ENCODE measurements at places on chromosomes 2 and 18.

DNA sequence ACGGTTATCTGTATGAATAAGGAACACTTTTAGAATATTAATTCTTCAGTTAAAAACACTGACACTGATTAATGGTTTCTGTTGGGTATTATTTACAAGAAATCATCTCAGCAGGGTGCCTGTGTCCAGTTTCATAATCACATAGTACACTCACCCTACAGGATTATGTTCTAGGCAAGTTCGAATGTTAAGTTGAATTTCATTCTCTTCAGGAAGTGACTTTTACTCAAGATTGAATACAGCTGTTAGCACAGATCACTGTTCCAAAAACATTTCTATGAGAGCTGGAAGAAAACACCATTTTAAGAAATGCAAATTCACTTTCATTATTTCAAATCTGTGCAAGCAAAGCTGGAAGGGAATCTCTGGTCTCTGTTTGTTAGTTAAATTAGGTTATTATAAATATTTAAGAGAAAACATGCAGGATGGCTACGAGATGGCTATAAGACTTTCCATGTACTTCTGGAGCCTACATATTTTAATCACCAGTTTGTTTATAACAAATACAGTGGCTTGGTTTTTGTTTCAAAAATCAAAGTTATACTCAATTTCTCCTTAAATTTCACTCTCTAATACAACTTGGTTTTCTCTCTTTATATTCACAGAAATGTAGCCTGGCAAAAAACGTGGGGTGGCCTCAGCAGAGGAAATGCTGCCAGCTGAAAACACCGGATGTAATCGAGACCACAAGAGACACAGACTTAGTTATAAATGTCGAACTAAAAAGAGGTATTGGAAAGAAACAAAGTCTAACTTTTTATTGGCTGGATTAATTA, 65.8 kb downstream of the RBMS1 start:
- DNase-seq, result no peak

GRCh38 chr2:70735071-70735470, 32.9 kb downstream of the ADD2 start:
- DNase-seq, result no peak

DNA sequence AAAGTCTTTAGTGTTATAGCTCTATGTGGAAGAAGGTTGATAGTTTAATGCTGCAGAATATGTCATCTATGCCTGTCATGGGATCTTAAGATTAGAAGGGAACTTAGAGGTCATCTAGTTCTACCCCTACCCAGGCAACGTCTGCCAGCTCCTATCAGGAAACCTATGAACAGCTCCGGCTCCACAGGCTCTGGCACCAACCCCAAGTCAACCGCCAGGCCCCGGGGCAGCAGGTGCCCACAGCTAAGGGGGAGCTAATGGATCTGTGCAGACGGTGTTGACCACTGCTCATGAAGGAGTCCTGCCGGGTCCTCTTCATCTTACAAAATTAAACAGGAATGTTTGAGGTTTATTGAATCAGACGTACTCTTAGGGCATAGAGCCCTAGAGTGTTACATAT, 440.8 kb upstream of the KLHL29 start:
- DNase-seq, result no peak

DNA sequence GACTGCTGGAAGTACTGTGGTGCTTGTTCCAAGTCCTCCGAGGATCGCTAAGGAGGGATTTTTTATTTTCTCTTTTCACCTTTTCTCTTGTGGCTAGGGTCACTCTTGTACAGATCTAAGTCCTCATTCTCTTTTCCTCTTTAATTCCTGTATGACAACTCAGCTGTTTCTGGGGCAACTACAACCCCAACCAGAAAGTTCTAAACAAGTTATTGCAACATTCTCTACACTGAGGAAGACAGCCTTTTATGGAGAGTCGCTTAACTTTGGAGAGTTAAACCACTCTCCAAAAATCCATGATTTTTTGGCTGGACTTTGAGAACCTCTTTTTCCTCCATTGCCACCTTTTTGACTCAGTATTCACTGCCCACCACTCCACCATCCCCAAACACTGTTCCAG, 74.0 kb upstream of the SESTD1 start:
- DNase-seq, result no peak
